ENCODE measurements at places on chromosomes 1 and 21. TPM values are rescaled to one million over a fixed set of nuclear protein-coding genes. Genes with fewer than 3 reads are reported as not detected.

Gene FMO3
- not detected for total RNA-seq

Gene TRPM2
- under 0.01 TPM for total RNA-seq

Gene IGSF9
- 8.7 TPM for total RNA-seq

Gene HCN3
- 0.72 TPM for total RNA-seq

Gene CD2
- total RNA-seq = not detected

Gene PADI1
- total RNA-seq = 5.5 TPM

Gene FOXD2
- total RNA-seq = under 0.01 TPM

Gene GPR52
- 0.21 TPM for total RNA-seq

Gene TACSTD2
- total RNA-seq = 514 TPM
